Lung microvascular endothelial cell (primary cell): ENCODE measurements at places on chromosomes 7 and 10.

GRCh38 chr7:71633551-71634008, 501.6 kb downstream of the GALNT17 start:
- no peak for DNase-seq

GRCh38 chr7:78279032-78279431, 480.5 kb downstream of the PHTF2 start:
- no peak for DNase-seq

DNA sequence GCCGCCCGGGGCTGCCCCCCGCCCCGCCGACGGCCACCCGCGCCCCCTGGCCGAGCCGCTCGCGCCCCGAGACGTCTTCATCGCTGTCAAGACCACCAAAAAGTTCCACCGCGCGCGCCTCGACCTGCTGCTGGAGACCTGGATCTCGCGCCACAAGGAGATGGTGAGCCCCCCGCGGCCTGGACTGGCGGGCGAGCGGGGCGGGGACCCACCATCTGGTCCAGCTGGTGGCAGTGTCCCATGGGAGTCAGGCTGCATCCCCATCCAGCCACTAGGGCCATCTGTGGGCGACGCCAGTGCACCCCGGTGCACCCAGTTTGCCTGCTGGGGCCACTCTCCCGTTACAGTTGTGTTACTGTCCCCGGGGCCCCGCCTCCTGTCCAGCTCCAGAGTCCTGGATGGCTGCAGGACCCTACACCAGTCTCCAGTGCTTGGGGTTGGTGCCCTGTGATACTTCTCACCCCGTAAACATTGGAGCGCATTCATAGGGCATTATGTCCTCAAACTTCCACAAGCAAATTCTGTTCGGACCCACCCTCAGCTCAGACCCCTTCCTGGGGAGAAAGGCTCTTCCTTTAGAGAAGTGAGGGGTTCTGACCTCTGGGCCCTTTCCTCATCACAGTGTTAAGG, 672 bp downstream of the LFNG start:
- no peak for DNase-seq

- no peak for DNase-seq
Observed at GRCh38 chr7:32005577-32005976, 64.6 kb downstream of the PDE1C start.

DNA sequence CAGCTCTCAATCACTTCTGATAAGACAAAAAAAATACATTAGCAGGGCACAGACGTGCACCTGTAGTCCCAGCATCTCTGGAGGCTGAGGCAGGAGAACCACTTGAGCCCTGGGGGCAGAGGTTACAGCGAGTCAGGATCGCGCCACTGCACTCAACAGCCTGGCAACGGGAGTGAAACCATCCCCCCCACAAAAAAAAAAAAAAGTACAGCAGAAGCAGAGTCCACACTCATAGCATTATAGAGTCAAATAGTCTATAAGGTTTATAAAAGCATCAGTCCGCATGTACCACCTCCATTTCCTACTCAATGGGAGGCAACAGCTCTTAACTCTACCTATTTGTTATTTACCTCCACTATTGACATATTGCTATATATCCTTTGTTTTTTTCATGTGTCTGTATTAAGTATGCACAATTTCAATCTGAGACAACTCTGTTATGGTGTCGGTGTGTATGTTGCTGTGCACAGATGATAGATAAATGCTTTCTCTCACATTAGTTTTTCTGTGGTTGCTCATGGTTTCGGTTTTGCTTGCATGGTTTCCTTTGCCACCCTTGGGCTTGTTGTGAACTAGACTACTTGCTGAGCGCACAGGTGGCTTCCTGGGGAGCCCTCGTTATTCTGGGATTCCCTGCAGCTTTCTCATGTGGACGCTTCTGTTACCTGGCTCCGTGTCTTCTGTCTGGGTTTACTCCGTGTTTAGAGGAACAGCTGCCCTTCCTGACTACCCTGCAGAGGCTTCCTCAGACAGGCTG, 40.4 kb downstream of the PROSER2 start:
- no peak for DNase-seq

DNA sequence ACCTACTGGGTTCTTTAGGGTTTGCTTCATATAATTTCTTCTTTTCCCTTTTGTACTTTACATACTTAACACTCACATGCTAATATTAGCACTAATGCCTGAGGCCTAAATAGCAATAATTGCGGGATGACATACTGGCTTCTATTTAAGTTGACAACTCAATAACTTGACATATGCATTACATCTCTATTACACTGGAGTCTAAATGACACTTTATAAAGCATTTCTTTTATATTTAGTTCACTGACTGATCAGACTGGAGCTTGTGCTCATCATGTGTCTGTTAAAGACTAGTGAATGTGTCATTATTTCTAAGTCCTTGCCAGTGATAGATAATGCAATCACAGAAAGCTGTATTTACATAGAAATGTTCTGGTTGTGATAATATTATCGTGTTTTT, 472.1 kb upstream of the SEMA3A start:
- DNase-seq = no peak

DNA sequence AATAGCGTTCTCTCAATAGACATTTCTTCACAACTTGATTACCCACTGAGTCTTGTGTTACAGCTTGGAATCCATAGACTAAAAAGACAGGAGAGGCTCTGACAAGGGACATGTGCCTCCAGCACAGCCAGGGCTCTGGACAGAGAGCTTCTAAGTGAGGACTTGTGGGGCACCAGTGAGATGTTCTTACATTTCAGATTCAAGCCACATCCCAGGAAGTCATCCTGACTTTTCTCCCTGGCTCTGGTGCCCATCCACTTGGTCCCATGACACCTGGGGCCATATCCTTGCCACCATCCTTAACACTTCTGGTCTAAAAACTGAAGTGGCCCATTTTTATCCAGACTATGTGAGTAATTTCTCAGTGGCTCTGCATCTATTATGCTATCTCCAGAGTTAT, 440.1 kb downstream of the TCERG1L start:
- DNase-seq = no peak

GRCh38 chr10:95391581-95392216, 100.9 kb upstream of the PDLIM1 start:
- DNase-seq = peak; percentile 23

DNA sequence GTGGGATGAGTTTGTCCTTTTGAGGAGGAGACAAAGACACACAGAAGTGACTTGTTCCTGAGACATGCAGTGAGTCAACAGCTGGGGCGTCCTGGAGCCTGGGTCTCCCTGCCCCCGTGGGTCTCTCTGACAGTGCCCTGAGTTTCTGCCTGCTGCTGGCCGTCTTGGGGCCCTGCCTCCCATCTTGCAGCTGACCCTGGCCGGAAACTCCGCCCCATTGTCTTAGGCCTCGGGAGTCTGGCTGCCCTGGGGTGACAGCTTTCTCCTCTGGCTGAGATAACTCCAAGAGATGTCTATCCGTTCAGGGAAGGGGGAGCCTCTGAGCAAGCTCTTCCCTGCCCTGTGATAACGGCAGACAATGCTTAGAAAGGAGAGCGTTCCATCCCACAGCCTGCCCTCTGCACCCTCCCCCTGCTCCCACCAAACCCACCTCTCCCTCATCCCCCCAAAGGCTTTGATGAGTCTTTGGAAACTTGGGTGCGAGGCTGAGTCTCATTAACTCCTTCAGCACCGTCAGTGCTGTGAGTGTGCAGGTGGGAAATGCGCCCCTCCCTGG, 69.5 kb upstream of the PODXL start:
- peak; percentile 93 for DNase-seq
